ENCODE measurements at places on chromosomes 13 and 19.

GRCh38 chr13:36921631-36922301 is 1.7 kb upstream of the SMAD9 start:
- no peak for DNase-seq

- DNase-seq: no peak
Observed at GRCh38 chr19:31819837-31820236, 470.6 kb upstream of the TSHZ3 start.

DNA sequence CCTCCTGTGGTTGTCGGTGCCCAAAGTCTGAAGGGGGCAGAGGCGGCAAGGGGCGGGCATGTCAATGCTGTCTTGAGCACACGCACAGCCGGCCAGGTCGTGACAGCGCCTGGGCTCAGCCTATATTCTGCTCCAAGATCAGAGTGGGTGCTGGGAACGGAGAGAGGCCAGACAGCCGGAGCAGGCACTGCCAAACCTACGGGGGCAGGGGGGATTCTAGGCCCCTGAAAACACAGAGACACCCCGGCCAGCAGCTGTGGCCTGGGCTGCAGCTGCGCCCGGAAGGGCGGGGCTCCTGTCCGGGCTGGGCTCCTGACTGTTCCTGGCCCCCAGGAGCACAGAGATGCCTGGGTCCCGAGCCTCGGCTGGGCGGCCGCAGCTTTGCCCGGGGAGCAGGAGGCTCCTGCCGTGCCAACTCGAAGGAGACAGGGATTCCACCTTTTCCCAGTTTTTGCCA is 2662.9 kb upstream of the PCDH20 start:
- no peak for DNase-seq

DNA sequence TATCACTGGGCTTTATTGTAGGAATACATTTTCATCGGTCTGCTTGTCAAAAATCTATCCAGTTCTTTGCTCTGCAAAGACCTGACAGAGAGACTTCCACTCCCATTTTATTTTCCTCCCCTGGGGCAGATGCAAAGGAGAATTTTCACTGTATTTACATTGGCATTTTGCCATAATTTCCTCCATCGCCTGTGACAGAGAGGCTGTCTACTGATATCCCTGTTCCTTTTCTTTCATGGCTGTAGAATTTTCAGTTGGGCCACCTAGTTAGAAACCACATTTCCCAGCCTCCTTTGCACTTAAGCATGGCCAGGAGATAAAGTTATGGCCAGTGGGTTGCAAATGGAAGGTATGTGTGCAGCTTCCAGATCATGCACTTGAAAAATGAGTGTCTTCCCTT is 89.3 kb downstream of the NUFIP1 start:
- no peak for DNase-seq

DNA sequence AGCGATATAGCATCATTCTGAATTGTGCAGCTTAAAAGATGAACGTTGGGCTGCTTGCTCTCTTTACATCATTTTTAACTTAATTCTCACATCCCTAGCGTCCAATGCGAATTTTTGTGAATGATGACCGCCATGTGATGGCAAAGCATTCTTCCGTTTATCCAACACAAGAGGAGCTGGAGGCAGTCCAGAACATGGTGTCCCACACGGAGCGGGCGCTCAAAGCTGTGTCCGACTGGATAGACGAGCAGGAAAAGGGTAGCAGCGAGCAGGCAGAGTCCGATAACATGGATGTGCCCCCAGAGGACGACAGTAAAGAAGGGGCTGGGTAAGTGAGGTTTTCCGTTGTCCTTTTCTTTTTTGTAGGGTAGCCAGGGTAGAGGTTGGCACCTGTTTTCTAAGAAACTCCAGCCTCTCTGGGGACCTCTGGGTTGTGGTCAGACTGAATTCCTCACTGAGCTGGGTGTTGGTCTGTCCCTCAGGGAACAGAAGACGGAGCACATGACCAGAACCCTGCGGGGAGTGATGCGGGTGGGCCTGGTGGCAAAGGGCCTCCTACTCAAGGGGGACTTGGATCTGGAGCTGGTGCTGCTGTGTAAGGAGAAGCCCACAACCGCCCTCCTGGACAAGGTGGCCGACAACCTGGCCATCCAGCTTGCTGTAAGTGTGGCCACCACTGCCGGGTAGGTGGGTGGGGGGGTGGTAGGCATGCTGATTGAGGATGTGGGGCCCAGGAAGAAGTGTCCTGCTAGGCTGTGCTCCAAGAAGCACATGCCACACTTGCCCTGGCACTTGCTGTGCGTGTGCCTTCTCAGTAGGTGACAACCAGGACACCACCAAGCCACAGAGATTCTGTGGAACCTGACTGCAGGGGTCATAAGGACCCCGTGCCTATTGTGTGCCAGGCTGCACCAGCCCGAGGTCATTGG is 17.0 kb downstream of the ILF3 start:
- no peak for DNase-seq

GRCh38 chr19:39497996-39498797 is 550 bp upstream of the DLL3 start:
- DNase-seq: no peak

Measured in hepatic stellate cell (primary cell).